CD4-positive, alpha-beta T cell treated with Interleukin-6 at 100 ng/mL for 8 hours (primary cell): ENCODE measurements at places on chromosomes 7 and 10.
A peak's percentile ranks its signal among the peaks of the same experiment; 100 is the strongest.

- DNase-seq, result peak; percentile 24
Measured at GRCh38 chr10:69348816-69349541, 67.7 kb downstream of the TACR2 start.

DNA sequence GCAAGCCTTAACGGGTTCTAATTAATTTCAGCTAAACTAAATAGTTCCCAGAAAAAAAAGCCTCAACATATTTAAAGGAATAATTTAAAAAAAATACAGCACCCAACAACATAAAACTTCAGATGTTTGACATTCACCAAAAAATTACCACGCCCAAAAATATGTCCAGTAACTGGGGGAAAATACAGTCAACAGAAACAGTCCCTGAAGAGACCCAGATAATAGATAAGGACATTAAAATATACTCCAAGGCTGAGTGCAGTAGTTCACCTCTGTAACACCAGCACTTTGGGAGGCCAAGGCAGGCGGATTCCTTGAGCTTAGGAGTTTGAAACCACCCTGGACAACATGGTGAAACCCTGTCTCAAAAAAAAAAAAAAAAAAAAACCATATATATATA lies 78.0 kb downstream of the BTAF1 start:
- DNase-seq, result no peak

DNA sequence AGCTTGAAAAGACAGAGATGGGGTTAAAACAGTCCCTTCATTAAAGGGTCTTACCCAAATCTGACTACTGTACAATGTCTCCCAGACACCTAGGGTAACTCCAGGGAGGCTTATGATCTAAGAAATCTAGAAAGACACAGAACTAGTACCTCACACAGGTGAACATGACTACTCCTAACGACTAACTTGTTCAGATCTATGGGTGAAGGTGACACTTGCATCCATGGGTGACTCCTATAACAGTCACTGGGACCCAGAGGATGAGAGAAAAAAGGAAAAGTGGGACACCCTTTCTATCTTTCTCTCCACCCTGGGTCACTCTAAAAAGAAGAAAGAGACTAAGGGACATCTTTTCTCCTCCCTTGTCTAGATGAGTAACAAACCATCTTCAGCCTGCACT lies 19.2 kb downstream of the AKR1C8 start:
- no peak for DNase-seq

GRCh38 chr10:43965033-43965917 lies 316.6 kb upstream of the ZNF32 start:
- DNase-seq, result no peak

DNA sequence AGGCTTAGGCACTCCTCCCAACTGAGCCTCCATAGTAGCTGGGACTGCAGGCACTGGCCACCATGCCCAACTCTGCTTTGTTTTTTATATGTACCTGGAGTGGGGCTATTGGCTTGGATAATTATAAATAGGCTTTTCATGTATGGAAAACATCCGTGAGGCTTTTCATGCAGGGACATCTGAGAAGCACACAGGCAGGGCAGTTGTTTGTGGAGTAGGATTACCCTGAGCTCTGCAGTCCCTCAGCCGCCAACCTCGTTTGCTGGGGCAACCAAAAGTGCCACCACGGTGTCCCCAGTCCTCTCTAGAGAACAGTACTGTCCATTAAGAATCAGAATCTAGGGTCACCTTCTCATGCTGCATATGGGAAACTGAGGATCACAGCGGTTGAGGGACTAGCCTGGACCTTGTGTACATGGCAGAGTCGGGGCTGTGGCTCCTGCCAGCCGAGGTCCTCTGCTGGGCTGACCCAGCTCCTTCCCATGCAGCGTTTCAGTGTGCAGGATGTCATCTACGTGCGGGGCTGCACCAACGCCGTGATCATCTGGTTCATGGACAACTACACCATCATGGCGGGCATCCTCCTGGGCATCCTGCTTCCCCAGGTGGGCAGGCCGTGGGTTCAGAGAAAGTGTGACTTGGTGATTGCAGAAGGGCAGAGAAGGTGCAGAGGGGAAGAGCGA lies 54.5 kb downstream of the TSPAN15 start:
- DNase-seq, result no peak
